Stimulated activated CD8-positive, alpha-beta memory T cell treated with anti-CD3 and anti-CD28 coated beads, Interleukin-7, amount 100 ng/mL, for 1 hour (primary cell): ENCODE measurements at places on chromosomes 4 and X.

- no peak for DNase-seq
Measured at GRCh38 chr4:6405397-6405706, 67.1 kb downstream of the PPP2R2C start.

GRCh38 chr4:187477224-187477623 lies 518.3 kb upstream of the ZFP42 start:
- DNase-seq, result no peak

DNA sequence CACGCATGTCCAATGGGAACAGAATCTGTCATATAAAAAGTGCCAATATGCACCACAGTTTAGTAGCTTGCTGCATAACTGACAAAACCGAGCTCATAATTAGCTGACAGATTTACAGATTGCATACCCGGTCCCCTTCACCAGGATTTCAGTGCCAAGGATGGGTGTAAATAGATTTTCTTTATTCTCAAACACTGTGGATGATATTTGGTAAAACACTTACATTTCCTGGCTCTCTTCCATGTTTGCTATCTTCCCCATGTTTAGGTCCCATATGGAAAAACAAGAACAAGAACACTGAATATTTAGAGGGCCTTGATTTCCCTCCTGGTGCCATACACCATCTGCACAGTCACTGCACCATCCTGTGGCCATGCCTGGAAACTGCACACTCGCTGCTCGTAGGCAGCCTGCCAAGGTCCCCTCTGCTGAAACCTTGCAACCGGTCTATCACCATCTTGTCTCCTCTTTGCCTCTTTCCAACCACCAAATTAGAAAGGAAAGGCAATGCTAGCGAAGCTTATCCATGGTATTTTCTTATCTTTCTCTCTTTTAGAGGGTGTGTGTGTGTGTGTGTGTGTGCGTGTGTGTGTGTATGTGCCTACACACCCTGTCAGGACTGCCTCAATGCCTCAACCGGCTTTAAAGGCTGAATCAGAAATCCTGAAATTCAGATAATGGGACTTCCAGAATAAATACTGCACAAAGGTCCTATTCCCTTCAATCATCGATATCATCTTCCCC lies 124.2 kb upstream of the MBNL3 start:
- DNase-seq, result no peak

DNA sequence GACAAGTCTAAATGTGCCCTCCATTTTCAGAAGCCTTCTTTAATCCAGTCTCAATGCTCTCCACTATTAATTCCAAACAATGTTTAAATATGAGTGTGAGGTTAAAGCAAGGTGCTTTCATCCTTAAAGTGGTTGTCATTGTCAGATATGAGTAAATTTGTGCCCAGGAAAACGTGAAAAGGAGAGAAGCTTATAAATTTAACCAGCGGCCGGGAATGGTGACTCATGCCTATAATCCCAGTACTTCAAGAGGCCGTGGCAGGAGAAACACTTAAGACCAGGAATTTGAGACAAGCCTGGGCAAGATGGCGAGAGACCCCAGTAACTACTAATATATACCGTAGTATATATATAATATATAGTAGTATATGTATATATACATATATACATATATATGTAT lies 270.0 kb downstream of the ARHGAP24 start:
- no peak for DNase-seq

DNA sequence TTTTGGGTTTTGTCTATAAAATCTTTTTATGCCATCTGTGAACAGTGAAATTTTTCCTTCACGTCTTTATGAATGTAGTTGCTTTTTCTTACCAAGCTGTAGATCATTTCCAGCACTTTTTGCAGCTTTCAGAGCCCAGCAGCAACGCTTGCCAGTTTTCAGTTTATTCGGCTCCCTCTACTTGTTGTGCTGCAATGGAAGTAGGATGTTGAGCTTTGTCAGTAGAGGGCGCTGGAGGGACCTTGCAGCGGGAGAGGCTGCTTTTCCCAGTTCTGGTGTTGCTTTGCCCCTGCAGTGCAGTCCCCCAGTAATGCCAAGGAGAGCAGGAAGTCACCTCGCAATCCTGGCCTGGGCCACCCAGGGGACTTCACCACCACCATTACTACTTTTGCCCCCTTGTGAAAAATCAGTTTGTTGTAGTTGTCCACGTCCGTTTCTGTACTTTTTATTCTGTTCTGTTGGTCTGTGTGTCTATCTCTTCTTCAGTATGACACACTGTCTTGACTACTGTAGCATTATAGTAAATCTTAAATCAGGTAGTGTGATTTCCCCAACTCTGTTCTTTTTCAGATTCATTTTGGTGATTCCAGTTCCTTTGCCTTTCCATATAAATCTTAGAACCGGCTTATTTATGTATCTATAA lies 21.8 kb downstream of the CMC4 start:
- DNase-seq, result no peak

DNA sequence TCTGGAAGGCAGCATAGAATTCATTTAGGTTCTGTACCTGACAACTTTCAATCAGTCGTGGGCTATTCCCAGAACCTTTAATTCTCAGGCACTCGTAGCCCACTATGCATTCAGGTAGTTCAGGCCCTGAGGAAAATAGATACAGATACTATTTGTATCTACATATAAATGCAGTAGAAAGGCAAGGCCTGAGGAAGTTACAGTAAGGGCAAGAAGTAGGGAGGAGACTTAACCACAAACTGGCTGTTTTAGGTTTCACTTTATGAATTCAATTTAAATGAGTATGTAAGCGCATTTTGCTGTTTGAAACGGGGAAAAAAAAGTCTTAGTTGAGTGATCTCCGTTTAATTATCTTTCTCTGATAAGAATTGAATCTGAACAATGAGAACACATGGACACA lies 529.4 kb upstream of the ATOH1 start:
- no peak for DNase-seq

GRCh38 chr4:123121241-123121907 lies 199.0 kb upstream of the NUDT6 start:
- DNase-seq, result no peak
